ENCODE measurements at places on chromosomes 6 and 20.

DNA sequence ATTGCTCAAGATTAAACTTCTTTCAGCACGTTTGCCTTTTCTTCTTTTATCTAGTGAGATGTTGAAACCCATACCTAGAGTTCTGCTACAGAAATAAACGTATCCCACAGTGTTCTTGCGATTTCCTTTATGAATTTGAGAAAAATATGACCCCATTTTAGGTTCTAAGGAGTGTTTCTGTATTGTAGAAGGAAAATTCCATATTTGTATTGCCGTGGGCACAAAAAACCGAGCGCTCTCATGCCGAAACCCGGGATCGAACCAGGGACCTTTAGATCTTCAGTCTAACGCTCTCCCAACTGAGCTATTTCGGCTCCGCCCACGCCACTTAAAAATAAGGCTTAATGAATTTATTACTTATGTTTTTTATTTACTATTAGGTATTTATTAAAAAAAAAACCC is 23.7 kb downstream of the ZNF311 start:
- DNase-seq, result no peak

DNA sequence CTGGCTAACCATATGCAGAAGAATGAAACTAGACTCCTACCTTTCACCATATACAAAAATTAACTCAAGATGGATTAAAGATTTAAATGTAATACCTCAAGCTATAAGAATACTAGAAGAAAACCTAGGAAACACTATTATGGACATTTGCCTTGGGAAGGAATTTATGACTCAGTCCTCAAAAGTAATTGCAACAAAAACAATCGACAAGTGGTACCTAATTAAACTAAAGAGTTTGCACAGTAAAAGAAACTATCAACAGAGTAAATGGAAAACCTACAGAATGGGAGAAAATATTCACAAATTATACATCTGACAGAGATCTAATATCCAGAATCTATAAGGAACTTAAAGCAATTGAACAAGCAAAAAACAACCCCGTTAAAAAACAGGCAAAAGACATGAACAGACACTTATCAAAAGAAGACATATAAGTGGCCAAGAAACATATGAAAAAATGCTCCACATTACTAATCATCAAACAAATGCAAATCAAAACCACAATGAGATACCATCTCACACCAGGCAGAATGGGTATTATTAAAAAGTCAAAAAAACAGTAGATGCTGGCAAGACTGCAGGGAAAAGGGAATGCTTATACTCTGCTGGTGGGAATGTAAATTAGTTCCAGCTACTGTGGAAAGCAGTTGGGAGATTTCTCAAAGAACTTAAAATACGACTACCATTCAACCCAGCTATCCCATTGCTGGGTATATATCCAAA is 31.9 kb downstream of the RALGAPB start:
- no peak for DNase-seq

- DNase-seq, result no peak
Measured at GRCh38 chr6:85081102-85081501, 316.7 kb upstream of the TBX18 start.

- no peak for DNase-seq
Measured at GRCh38 chr20:57913156-57913930, 203.5 kb upstream of the PMEPA1 start.

DNA sequence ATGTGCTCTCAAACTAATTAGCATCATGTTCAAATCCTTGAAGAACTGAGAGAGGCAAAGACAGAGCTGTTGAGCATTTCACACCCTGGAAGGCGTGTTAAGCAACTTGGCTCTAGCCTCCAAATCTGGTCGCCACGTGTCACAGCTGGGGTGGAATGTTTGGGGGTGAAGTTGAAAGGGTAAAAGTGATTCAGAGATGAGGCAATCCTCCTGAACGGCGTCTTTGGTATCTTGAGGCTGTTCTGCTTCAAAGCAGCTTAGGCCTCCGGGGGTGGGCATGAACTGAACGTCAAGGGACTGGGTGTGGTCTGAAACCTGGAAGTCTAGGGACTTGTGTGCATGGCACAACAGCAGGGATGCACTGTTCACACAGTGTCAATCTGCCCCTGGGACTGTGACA is 62.3 kb downstream of the TRAM2 start:
- DNase-seq, result no peak

GRCh38 chr20:3932277-3932676 is 43.1 kb downstream of the PANK2 start:
- no peak for DNase-seq
